ENCODE measurements at places on chromosomes 1 and 21.

DNA sequence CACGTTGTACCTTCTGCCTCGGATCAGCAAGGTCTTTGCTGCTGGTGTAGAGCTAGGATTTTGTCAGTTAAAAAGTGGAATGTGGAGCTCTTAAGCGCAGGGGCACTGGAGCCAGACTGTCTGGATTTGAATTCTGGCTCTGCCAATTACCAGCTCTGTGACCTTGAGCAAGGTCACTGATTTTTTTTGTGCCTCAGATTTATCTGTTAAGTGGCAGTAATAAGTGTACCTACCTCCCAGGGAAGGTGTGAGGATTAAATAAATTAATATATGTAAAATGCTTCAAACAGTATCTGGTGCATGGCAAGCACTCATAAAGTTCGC is 40.3 kb downstream of the UBE2U start:
- no peak for DNase-seq

DNA sequence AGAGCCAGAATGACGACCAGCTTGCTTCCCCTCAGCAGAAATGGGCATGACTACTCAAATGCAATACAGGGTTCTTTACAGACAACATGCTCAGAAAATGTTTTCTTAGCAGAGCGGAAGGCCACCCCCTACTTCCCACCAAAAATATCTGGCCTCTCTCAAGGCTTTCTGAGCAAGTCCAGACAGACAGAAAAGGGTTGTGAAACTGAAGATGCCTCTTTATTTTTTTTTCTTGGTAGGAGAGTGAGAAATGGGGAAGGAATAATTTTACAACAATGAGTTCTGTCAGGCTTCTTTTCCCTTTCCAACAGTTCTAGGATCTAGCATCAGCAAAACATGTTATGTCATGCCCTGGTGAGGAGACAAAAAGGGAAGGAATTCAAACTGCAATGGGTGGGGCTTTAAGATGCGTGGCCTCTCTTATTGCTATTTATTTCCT is 172.0 kb upstream of the CAMK1G start:
- DNase-seq: peak; percentile 54

GRCh38 chr1:12692967-12693782 is 22.7 kb upstream of the AADACL3 start:
- peak; percentile 52 for DNase-seq

GRCh38 chr1:200971428-200971903 is 52.0 kb downstream of the KIF21B start:
- DNase-seq: no peak

DNA sequence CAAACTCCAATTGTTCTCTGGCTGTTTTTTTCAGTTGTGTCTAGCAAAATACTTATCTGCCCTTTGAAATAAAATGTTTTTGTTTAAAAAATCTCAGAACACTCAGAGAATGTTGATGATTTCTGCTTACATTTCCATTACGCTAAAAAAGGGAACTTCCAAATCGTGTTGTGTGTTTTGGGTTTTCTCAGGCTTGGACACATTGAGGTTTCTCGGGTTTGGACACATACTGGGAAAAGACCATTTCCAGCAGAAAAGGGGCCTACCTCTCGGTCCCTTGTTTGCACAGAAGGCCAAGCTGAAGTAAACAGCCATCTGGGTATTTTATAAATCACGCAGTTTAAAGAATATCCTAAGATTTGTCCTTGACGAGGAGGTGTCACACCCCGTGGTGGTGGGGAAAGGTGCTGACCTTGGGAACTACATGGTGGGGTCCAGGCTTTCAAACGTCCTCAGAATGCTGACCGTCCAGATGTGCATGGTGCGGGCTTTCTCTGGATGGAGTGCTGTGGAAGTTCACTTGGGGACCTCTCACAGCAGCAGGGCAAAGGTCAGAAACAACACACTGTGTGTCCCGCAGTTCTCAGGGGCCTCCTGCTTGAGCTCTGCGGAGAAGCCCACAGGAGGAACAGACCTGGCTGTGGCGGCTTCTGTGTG is 67.8 kb downstream of the SLC37A1 start:
- no peak for DNase-seq

DNA sequence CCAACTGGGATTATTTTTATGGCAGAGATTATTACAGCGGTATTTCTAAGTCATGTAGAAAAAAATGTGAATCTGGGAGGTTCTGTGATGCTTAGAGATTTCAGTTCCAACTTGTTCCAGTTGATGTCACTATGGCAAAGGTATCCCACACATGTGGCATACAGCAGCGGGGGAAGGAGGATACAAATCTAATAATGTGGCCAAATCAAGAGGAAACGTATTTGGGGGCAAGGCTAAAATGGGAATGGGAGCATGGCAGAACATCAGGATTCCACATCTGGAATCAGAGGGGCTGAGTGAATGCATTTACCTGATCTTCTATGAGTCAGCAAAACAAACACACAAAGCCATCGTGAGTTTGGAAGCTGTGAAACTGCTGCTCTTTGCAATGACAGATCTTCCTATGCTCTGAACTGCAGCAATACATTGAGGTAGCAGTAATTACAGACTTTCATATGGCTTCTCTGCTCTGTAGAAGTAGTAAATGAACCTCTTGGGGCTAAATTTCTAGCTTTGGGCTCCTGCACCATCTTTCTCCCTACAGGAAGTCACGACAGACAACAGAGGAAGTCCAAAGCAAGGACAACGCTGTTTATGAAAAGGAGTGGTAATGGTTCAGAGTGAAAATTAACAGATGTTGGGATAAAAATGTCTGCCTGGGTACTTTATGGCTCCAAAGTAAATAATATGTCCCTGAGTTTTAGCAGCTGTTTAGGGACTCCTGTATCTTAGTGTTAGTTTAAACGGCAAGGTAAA is 55.5 kb downstream of the GABPA start:
- DNase-seq: peak; percentile 57

DNA sequence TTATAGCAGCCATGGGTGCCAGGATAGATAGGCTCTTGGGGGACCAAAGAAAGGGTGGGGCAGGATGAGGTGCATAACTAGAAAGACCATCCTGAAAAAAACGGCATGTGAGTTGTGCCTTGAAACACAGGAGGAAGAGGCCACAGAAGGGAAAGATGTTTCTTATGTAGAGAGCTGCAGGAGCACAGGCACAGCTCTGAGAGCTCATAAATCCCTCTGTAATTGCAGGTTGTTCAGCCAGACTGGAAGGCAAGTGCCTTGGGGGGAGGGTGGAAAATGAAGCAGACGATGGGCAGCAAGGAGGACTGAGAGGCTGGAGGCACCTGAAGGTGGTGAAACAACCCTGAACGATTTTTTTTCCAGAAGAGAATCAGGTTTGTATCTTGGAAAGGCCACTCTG is 170.7 kb downstream of the NR5A2 start:
- no peak for DNase-seq

DNA sequence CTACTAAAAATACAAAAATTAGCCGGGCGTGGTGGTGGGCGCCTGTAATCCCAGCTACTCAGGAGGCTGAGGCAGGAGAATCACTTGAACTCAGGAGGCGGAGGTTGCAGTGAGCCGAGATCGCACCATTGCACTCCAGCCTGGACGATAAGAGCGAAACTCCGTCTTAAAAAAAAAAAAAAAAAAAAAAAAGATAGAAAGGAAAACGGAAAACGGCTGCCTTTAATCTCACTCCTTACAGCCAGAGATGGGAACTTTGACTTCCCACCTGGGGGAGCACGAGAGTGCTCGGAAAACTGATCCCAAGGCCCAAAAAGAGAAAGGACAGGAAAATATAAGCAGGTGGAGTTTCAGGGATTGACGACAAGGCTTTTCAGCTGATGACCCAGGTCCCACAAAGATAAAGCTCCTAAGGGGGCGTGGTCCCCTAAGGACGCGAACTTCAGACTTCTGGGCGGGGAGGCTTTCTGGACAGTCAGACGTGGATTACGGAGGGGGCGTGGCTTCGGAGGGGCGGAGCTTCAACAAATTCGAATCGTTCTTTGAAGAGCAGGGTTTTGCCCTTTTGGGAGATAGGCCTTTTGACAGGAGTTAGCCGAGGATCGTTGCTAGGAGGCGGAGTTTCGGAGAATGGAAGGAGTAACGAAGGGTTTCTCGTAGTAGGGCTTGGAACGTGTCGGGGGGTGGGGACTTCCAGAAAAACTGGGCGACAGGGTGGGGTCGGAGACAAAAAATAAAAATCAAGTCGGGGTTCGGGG is 958 bp upstream of the CKS1B start:
- DNase-seq: peak; percentile 97

DNA sequence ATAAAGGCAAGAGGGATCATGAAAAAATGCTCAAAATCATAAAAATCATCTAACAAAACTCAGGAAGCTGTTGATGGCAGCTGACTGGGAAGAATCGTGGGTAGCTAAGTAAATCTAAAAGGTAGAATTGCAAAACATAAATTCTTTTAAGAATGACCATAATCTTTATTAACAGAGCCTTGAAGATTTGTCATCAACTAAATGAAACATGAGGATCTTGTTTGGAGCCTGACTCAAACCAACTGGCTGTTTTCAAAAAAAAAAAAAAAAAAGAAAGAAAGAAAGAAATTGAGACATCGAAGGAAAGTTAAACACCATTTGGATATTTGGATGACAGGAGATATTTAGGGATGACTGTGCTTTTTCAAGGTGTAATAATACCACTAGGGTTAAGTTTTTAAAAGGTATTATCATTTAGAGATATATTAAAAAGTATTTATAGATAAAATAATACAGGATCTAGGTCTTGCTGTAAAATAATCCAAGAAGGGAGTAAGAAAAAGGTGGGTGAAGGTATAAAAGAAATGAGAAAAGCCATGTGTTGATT is 48.6 kb downstream of the CD34 start:
- DNase-seq: peak; percentile 25

- DNase-seq: no peak
Measured at GRCh38 chr1:33655496-33655895, 183.1 kb downstream of the ZSCAN20 start.

DNA sequence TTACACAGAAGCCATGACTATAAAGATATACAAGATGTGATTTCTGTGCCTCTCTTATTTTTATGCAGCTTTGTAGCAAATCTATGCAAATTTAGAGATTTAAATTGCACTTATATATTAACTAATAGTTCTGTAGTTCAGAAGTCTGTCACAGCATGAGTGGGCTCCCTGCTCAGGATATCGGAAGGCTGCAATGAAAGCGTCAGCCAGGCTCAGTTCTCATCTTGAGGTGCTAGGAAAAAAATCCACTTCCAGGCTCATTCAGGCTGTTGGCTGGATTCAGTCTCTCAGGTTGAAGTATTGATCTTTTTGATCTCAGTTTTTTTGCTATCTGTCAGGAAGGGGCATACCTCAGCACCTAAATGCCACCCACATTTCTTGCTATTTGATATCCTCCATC is 487.4 kb upstream of the DEPDC1 start:
- no peak for DNase-seq

- DNase-seq: no peak
Measured at GRCh38 chr1:34332996-34333395, 156.3 kb downstream of the C1orf94 start.

DNA sequence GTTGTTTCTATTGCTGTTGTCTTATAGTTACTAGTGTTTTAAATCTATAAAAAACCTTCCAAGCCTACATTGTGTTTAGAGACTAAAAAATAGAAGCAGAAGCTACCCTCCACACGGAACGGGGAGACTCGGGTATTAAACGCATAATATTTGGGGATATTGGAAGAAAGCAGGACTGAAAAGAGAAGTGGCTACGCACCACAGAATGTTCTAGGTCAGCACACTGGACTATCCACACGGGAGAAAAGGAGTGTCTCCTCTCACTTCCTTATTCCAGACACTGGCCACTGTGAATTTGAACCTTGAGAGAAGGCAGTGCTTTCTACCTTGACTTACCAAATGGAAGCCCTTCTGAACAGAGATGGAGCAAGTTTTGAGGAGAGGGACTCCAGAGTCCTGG is 1.0 kb upstream of the OR10J4 start:
- DNase-seq: no peak

DNA sequence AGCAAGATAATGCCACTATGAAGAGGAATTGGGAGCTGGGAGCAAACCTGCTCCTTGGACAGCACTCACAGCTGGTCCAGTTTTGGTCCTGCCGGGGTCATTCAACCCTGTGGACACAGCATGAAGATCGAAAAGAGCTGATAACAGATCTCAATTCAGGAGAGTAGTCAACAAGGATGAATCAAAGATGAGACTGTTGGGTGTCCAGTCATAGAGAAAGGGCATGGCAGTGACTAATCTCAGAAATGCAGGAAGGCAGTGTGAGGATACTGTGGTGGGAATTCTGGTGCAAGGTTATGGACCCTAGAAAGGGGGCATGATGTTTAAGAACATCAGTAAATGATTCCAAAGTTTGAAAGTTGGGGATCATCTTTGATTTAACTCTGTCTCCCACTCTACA is 261.4 kb upstream of the ZP4 start:
- DNase-seq: no peak

- no peak for DNase-seq
Measured at GRCh38 chr1:38053416-38054091, 7.0 kb upstream of the POU3F1 start.

DNA sequence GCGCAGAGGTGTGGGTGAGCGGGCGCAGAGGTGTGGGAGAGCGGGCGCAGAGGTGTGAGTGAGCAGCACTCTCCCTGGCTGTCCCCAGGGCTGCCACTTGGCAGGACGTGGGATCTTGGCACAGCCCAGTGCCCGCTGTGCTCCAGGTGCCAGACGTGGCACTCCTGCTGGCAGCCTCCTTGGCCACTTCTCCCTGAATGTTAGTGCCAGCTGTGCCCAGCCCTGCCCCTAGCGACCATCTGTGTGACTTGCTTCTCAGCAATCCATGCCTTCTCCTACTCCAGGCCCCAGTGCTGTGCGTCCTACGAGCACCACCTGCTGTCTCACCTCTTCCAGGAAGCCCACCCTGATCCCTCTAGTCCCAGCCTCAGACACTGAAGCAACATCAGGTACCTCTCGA is 30.5 kb downstream of the KRTAP10-1 start:
- DNase-seq: no peak

DNA sequence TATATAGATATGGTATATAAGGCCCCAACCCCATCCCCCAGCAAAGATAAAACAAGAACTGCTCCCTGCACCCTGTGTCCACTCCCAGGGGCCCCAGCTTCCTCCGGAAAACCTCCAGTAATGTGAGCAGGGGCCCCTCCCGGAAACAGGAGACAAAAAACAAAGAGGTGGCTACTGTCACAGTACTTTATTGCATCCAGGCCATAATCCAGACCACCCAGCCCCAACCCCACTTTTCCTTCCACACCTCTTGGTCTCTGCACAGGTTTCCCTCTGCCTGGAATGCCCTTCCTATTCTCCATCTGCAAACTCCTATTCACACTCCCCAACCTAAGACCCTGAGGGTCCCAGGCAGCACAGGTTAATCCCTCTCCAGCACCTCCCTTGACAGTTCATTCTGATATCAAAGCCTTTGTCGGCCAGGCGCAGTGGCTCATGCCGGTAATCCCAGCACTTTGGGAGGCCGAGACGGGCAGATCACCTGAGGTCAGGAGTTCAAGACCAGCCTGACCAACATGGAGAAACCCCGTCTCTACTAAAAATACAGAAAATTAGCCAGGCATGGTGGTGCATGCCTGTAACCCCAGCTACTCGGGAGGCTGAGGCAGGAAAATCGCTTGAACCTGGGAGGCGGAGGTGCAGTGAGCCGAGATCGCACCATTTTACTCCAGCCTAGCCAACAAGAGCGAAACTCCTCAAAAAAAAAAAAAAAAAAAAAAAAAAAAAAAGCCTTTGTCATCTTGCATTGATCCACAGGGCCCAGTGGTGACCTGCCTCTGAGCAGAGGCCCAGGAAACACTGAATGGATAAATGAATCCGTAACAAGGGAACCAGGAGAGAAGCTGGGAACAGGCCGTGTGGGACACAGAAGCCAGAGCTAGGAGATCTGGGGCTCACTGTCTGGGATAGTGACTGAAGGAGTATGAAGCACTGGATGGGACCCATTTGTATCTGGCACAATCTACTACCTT is 2.3 kb upstream of the AUNIP start:
- DNase-seq: no peak

- DNase-seq: peak; percentile 37
Measured at GRCh38 chr1:26351590-26352337, 2.2 kb downstream of the CRYBG2 start.

Measured in fibroblast of upper back skin (primary cell).